ENCODE measurements at places on chromosomes 1 and 21.
A peak's percentile ranks its signal among the peaks of the same experiment; 100 is the strongest.

DNA sequence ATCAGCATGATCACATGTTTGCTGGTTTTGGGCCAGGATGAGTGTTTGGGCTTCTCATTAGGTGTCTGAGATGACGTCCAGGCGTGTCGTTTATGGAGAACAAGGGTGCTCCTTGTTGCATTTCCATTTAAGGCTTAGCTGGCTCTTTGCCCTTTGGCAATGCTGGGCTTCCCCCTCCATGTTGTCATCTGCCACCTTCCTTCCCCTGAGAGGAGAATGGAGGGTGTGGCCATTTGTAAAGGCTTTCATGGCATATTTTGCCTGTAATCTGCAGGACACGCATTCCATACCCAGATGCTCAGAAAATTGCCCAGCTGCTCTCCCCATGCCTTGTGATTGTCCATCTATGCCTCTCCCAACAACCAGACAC is 27.7 kb downstream of the PKP1 start:
- DNase-seq, result no peak

DNA sequence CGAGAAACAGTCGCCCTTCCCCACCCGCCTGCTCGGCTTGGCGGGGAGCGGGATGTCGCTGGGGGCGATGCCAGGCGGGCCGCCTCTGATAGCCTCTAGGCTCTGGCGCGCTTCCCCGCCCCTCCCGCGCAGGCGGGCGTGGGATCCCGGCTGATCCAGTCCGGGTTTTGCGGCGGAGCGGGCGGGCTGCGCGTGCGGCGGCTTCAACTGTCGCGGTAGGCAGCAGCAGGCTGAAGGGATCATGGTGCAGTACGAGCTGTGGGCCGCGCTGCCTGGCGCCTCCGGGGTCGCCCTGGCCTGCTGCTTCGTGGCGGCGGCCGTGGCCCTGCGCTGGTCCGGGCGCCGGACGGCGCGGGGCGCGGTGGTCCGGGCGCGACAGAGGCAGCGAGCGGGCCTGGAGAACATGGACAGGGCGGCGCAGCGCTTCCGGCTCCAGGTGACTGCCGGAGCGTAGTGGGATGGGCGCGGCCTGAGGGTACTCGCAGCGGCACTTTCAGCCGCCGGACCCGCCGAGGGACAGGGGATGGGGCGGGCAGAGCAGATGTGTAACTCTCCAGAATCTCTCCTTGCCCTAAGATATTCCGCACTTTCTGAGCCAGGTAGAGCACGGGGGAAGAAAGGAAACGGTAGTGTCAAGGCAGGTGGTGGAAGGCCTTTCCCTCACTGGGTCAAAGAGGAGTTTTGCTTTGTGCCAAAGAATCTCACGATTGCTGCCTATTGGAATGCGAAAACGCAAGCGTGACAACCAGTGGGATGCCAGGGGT is at the start of gene FAAH:
FAAH (plus strand) TSS at position 210 of the 764 bp plus-strand sequence; CDS start at position 242, 32 bp downstream.
- no peak for DNase-seq

GRCh38 chr1:157773493-157774350 is 3.2 kb downstream of the FCRL2 start:
- DNase-seq, result no peak

DNA sequence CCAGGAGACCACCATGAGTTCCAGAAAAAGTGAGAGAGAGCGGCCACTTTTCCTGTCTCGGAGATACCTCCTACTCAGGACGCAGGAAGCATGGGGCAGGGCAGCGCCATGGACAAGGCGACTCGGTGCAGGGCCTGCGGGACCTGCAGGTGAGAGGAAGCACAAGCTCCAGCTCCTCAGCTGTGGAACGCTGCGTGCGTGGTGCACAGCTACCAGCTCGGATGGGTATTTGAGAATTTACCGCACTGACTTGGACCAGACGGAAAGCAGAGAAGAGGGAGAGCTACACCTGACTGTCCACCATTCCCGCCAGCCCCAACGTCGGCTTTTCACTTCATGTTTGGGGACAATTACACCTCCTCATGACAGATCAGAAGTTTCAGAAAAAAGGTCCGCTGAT is 8.2 kb upstream of the CDK11A start:
- no peak for DNase-seq

- DNase-seq, result peak; percentile 70
Measured at GRCh38 chr1:8169364-8170058, 143.4 kb upstream of the ERRFI1 start.

DNA sequence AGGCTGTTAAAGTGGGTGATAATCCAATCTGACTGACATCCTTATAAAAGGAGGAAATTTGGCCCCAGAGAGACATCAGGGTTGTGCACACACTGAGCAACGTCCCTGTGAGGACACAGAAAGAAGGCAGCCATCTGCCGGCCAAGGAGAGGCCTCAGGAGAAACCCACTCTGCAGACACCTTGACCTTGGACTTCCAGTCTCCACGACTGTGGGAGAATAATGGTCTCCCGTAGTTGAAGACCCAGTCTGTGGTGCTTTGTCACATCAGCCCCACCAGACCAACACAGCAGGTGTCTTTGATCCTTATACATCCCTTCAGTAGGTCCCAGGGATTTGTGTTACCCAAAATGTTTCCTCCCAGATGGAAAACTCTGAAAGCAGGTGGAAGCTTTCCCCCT is 4.2 kb upstream of the DNAJC28 start:
- DNase-seq, result no peak

GRCh38 chr1:225366552-225366951 is 61.3 kb downstream of the LBR start:
- no peak for DNase-seq

GRCh38 chr21:41802684-41803083 is 35.8 kb upstream of the RIPK4 start:
- peak; percentile 77 for DNase-seq

DNA sequence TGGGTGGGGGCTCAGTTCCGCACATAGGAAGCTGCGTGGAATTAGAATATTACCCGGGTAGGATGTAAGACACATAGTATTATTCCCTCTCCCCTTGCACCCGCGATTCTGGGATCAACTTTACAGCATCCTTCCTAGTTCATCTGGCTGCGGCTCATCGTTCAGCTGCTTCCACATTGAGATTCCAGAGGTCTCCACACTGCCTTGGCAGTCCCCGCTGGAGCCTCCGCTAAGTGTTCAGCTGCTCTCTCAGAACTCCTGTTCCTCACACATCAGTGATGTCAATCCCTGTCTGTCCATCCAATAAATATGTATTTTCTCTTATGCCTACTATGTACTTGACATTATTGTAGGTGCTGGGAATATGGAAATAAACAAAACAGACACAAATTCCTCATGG is 135.6 kb upstream of the SYT6 start:
- DNase-seq, result no peak

GRCh38 chr1:48692235-48692634 is 84.5 kb downstream of the BEND5 start:
- no peak for DNase-seq

DNA sequence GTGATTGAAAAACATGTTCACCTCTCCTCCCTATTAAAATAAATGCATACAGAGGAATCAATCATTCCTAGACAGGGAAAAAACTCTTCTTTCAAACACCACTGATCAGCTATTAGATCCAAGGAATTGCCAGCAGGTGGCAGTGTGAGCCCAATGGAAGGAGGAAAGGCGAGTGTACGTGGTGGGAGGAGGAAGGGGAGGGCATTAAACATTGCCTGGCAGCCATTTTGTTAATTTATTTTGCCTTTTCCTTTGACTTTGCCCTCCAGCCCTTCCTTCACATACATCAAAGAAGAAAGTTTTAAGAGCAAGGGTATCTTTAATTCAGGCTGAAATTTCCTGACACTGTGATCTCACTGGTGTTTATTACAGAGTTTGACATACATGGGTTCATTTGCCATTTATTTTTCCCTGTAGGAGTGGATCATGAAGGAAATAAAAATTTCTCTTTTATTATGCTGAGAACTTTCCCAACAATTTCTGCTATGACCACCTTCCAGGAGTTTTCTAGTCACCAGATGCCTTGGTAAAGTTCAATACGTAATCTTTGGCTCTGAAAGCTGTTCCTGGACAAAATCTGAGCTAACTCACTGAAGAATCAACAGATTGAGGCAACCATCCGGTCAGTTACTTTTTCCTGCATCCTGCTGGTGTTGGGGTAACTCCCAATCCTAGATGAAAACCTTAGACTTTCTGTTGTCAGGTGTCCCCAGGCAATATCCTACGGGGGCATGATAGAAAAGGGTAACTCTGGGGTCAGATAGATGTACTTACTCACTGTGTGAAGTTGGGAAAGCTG is 1.9 kb upstream of the GNAI3 start:
- peak; percentile 96 for DNase-seq

- DNase-seq, result no peak
Measured at GRCh38 chr1:245956225-245956624, 550.9 kb downstream of the SMYD3 start.

- DNase-seq, result peak; percentile 88
Measured at GRCh38 chr1:197314682-197315081, 46.6 kb downstream of the CRB1 start.

GRCh38 chr1:220012259-220012658 is 34.0 kb downstream of the EPRS1 start:
- DNase-seq, result no peak

DNA sequence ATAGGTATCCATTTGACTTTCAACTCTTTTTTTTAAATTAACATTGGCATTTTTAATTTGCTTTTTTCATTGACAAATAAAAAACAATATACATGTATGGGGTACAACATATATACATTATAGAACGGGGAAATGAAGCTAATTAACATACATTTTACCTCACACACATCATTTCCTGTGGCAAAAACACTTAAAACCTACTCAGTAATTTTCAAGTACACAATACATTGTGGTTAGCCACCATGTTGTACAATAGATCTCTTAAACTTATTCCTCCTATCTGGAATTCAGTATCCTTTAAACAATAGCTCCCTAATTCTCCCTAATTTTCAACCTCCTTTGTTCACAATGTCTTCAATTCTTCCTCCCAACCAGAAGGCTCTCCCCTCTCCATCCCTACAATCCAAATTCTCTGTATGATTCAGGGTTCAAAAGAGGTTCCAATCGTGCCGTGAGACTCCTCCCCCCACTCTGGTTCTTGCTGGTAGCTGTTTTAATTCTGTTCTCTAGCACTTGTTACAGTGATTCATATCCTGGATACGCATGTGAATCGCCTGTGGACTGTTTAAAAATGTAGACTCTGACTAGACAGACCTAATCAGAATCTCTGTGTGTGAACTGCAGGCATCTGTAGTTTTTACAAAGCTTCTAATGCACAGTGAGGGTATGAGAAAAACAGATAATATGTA is 87.6 kb upstream of the DUSP10 start:
- no peak for DNase-seq

GRCh38 chr1:3599286-3599811 is 12.0 kb downstream of the MEGF6 start:
- peak; percentile 31 for DNase-seq

DNA sequence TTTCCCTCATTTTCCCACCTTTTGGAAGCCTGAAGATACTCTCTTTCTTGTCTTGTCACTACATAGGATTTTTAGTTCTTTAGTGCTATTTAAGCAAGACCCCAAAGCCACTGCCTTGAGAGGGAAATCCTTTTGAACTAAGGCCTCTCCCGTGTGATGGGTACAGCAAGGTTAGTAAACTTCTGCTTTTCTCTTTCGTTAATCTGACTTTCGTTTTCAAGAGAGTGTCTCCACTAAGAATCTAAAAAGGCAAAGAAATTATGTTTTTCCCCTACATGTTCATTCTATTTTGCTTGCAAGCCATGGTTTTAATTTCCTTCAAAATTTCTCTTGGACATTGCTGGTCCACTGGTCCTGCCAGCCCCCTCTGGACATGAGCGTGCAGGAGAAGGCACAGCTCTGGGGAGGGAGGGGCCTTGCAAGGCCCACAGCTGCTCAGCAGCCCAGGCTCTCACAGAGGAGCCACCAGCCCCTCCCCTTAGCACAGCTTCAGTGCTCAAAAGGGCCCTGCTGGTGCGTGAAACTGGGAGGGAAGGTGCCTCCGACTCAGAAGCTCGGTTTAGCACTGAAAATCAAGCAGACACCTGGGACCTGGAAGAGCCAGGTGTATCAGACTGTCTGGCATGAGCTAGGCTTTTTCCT is 210.9 kb upstream of the GALNT2 start:
- peak; percentile 37 for DNase-seq

DNA sequence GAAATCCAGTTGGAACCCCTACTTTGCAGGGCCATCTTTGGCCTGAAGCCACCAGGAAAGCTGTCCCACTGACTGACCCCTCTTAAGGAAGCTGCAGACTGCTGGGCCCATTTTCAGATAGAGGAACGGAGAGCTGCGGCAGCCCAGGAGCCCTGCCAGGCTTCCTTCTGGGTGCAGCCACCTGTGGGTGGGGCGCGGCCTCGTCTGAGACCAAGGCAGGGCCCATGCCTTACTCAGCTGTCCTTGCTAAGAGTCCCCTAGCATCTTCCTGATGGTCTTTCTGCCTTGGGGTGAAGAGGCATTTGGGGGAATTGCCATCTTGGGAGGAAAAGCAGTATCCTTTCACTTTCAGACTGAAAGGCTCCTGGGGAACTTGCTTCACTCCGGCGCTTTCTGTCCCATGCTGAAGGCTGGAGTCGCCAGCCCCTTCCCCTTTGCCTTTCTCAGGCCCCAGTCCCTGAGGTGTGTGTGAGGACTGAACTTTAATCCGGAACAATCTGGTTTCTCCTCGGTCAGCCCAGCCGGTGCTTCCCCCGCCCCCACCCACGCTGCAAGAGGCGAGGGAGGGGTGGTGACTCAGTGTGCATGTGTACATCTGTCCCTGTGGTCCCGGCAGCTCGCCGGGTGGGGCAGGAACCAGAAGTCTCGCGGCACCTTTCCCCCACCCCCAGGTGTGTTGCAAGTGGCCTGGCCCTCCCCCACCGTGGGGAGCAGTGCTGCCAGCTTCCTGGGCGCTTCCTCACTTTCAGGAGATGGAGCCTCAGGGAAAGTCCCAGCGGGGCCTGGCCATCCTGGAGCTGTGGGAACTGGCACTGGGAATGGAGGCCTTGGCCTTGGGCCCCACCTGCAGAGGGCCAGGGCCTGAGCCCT is 5.1 kb downstream of the ZC3H12A start:
- no peak for DNase-seq

DNA sequence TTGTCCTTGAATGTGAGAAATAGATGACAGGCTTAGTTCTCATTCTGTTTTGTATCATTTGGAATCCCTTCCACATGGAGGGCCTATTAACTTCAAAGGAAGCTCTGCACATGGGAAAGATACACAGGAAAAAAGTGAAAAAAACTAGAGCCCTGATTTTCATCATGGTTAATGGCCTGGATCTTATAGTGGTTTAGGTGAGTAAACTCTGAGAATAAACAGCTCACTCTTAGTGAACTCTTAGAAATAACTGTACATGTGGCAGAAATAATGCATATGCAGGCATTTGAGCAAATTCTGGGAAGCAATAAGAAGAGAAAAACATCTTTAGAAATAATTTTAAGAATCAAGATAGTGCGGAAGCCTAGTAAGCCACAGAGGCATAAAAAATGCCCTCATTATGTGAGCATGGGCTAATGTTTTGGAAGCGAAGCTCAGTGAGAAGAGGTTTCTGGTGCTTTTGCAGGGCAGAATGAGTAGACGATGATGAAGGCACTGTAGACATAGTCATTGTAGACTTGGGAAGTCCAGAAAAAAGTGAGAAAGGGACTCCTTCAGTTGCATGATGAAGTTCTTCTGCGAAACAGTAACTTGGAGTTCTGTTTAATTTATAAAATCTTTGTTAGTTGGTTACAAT is 279.9 kb downstream of the DNM3 start:
- DNase-seq, result no peak

DNA sequence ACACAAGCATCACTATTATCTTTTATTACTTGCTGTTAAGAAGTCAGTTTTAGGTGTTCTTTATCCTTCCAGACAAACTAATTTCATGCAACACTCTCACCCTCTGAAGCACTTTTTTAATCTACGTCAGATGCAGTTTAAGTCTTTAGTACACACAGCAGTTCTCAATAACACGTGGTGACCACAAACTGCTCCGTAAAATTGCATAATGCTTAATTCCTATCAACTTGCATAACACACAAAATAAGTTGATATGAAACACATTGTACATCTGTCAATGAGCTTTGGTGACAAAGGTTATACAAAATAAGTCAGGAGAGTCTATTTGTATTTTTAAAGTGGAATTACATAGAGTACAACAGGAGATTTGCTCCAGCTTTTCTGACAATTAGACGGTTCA is 140.9 kb upstream of the ETS2 start:
- no peak for DNase-seq
